ENCODE measurements at places on chromosomes 12 and 14.

DNA sequence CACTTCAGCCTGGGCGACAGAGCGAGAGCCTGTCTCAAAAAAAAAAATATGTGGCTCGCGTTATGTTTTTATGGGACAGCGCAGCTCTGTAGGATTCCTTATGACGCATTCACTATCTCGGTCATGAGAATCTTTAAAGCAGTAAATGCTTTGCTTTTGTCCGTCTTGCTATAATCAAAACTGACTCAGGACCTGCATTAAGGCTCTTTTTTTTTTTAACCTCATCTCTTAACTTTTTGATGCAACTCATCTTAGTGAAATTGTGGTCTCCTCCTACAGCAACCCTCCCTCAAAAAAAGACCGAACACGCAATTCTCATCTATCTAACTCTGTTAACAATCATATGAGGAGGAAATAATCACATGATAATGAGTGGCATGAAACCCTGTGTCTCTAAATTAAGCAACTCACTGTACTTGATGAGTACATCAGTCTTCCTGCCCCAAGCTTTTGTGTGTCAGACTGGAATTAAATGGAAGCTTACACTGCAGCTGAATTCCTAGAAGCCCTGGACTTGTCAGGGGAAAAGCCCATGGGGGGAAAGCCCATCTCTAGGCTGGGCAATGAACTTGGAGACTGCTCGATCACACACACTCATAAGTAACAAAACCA is 4.3 kb downstream of the P2RX4 start:
- DNase-seq: no peak

DNA sequence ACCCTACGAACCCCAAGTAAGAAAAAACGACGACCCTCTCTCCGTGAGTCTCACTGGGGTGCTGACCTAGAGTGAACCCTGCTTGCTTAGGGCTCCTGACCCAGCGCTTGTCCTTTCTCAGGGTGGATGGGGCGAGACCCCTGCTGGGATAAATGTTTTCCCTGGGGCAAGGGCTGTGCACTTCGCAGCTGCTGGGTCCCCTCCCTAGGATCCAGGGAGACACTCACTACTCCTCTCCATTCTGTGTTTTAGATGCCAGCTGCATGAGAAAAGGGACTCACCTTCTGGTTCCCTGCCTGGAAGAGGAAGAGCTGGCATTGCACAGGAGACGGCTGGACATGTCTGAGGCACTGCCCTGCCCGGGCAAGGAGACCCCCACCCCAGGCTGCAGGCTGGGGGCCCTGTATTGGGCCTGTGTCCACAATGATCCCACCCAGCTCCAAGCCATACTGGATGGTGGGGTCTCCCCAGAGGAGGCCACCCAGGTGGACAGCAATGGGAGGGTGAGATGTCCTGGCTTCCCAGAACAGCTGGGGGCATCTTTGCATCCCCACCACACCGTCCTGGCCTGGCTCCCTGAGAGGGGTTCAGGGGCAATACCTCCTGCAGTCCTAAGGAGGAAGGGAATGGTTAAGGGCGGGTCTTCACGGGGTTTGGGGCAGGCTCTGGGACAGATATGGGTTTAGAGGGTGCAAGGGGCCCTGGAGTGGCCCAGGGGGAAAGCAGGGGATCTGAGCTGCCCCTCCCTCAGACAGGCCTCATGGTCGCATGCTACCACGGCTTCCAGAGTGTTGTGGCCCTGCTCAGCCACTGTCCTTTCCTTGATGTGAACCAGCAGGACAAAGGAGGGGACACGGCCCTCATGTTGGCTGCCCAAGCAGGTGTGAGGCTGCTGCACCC is 663 bp downstream of the ANKRD33 start:
- no peak for DNase-seq

DNA sequence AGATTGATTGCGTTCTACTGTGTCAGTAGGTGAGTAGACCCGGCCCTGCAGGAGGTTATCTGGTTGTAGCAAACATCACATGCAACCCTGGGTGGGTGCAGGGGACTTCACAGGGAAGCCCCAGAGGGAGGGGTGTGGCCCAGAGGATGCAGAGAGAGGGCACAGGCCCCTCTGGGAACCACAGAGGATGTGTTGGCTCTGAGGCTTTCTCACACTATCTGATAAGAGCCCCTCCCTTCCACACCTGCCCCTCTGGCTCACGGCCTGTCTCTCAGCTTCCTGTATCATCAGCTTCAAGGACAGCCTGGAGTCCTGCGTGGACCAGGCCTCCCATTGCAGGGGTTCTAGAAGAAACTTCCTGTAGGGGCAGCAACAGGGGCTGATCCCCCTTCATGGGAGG is 101.9 kb downstream of the RIN3 start:
- DNase-seq: no peak

DNA sequence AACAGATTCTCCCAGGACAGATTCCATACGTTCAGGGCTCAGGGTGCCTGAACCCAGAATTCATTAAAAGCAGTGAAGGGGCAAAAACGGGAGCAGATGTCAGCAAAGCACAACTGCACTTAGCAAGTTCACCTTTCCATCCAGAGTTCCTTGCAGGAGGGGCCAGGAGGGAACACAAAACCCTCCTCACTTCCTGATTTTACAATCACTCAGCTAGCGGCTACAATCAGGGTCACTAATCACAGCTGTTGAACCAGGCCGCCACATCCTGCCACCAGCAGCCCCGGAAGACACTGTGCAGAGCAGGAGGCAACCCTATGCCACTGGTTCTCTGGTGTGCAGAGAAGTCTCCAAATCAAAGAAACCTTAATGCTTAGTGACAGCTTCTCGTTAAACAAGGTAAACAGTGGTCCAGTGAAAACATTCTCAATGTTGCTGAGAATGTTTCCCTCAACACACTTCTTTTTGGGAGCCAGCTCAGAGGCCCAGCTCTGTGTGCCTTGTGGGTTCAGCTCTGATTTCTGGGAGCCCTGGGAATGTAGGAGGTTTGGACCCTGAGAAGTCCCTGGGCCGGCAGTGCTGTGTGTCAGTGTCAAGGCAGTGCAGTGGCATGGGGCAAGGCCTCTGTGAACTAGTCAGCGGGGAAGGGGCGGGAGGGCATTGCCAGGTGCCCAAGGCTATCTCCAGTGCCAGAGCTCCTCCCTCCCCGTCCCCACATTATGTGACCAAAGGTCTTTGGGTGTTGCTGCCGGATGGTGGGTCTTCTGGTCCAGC is 54.5 kb downstream of the VCPKMT start:
- DNase-seq: peak; percentile 72

DNA sequence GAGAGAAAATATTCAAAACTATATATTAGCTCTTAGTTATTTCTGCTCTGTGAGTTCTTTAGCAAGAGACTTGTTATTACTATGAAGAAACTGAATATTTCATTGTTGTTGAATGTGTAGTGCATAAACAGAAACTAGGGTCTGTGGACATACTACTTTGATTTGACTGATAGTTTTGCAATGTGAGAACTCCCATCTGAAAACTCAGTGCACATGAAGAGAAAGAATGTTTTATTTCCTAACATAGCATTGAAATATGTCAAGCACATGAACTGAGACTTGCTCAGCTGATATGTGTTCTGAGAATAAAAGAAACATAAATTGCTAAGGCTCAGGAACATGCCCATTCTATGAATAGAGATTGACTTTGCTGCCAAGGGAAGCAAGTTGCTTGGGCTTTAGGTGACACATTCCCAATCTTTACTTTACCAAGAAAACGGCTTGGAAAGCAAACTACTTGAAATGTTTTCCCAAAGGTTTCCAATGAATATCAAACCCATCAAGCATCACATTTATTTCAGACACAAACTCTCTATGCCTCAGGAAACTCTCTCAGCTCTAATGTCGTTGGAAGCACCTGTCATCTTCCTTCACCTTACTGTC is 290.4 kb downstream of the SLC16A7 start:
- no peak for DNase-seq

DNA sequence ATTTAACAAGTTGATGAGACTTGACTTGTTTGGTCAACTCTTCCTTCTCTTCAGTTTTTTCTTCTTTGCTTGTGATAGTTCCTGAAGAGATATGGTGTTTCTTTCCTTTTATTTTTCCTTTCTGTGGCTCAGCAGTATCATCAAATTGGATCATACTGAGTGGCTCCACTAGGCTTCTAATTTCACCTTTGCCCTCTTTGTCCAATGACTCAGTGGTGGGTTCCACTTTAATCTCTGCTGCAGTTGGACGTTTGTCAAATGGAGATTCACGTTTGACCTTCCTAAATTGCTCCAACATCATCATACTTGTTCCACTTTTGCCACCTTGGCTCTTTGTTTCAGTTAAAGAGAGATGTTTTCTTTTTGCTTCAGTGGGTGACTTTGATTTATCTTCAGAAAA is 41.5 kb downstream of the FAM186A start:
- no peak for DNase-seq

GRCh38 chr12:92539110-92539749 is 163.6 kb upstream of the PLEKHG7 start:
- DNase-seq: no peak

GRCh38 chr12:114693059-114693531 is 9.1 kb upstream of the TBX3 start:
- DNase-seq: no peak

GRCh38 chr12:22535038-22535437 is 9.3 kb downstream of the C2CD5 start:
- DNase-seq: no peak

- DNase-seq: peak; percentile 73
Measured at GRCh38 chr14:76644855-76645518, 116.3 kb upstream of the VASH1 start.

- no peak for DNase-seq
Measured at GRCh38 chr12:115867854-115868253, 409.6 kb downstream of the MED13L start.

GRCh38 chr12:15293731-15294130 is 28.6 kb upstream of the PTPRO start:
- DNase-seq: no peak

GRCh38 chr12:11941606-11942337 is 129.0 kb upstream of the BCL2L14 start:
- no peak for DNase-seq

- DNase-seq: no peak
Measured at GRCh38 chr12:54592316-54592715, 3.9 kb upstream of the PPP1R1A start.

DNA sequence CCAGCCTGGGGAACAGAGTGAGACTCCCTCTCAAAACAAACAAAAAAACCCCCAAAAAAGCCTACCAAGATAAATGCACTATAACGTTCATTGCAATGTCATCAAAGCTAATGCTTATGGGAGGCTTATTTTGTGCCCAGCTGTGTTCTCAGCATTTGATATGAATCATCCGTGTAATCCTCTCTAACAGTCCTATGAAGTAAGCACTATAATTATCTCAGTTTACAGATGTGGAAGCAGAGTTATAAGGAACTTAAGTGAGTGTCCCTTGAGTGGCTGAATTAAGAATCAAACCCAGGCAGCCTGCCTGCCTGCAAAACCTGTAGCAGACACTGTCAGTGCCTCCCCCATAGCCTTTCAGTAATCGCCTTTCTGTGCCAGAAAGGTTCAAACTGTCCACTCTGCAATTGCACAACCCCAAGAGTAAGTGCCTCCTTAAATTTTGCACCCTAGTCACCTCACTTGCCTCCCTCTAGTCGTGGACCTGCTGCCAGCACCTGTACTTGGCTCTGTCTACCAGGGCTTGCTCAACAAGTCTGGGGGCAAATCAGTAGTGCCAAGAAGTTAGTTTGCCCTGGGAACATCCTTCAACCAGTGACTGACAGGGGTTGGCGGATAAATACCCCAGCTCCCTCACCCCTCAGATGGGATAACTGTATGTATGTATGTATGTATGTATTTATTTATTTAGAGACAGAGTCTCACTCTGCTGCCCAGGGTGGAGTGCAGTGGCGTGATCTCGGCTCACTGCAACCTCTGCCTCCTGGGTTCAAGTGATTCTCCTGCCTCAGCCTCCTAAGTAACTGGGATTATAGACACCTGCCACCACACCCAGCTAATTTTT is 23.8 kb upstream of the PPP1CC start:
- no peak for DNase-seq

DNA sequence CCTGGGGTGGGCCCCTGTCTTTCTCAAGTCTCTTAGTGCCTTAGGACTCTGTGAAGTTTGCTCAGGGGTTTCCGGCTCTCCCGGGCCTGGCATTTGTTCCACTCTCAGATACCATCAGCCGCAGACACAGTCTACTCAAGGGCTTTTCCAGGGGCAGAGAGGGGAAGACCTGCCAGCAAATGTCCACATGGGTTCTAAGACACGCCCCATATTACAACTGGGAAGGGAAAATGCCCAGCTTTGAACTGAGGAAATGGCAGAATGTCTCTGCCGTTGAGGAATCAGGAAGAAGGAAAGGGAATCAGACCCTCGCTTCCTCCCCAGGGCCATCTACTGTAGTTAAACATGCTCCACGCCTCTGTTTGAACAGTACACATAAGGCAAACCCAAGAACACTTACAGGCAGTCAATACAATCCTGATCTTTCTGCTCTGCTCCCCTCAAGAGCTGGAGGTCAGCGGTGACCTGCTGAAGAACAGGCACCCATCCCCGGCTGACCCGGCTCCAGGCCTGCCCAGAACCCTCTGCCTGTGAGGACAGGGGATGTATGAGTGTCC is 7.9 kb downstream of the CCDC85C start:
- no peak for DNase-seq

- no peak for DNase-seq
Measured at GRCh38 chr12:124036657-124037109, 63.7 kb downstream of the ZNF664 start.

- DNase-seq: no peak
Measured at GRCh38 chr12:71417181-71417580, 22.4 kb upstream of the LGR5 start.

DNA sequence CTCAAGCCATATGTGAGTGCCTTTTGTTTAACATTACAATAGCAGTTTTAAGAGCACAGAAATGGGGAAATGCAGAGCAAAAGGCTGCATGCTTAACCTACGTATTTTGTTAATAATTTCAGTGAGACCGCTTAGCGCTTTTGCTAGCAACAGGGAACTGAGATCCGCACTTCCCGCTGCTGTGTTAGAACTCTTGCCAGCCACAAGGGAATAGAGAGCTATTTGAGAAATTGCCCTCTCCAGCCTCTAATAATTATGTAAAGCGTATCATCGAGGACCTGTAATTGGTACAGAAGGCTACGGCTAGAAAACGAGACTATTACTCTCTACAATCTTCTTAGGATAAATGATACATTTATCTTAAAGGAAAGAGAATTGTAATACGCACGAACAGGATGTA is 205.2 kb upstream of the GRIP1 start:
- DNase-seq: no peak

DNA sequence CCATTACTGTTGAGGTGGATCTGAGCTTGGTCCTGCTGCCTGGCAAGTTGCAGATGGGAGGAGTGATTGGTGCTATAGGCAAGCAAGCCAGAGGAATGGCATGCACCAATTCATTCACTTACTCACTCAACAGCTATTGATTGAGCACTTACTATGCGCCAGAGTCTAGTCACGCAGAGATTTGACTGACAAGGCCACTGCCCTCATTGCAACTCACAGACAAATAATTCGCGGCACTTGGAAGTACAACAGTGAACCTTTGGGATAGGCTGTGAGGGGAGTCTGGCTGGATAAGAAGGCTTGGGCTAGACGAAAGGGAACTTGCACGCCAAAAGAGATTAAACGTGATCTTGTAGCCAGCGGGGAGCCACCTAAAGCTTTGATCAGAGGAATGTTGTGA is 96.2 kb downstream of the NEDD1 start:
- DNase-seq: no peak

GRCh38 chr12:5083955-5084849 is 40.5 kb downstream of the KCNA5 start:
- peak; percentile 82 for DNase-seq

- DNase-seq: no peak
Measured at GRCh38 chr14:35446450-35446849, 41.9 kb upstream of the NFKBIA start.

- DNase-seq: peak; percentile 66
Measured at GRCh38 chr14:96268431-96269358, 12.7 kb downstream of the BDKRB1 start.

Data from kidney (tissue), 22 donors.